Esophagus squamous epithelium (tissue), 5 donors: ENCODE measurements at places on chromosomes 4 and X.

- DNase-seq, result no peak
Measured at GRCh38 chr4:102868153-102868780, 525 bp upstream of the CISD2 start.

DNA sequence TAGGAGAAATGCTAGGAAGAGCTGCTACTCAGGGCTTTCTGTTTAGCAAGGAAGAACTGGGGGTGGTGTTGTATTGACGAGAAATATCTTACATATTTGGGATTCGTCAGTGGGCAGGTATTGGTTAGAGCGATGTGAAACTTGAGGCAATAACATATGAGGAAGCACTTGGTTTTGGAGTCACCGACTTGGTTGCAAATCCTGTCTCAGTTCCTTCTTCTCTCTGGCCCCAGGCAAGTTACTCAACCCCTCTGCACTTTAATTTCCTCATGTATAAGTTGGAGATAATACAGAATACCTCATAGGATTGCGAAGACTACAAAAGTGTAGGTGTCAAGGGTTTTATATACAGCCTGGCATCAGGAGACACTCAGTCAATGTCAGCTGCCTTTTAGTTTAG lies 34.1 kb downstream of the GPAT3 start:
- no peak for DNase-seq

DNA sequence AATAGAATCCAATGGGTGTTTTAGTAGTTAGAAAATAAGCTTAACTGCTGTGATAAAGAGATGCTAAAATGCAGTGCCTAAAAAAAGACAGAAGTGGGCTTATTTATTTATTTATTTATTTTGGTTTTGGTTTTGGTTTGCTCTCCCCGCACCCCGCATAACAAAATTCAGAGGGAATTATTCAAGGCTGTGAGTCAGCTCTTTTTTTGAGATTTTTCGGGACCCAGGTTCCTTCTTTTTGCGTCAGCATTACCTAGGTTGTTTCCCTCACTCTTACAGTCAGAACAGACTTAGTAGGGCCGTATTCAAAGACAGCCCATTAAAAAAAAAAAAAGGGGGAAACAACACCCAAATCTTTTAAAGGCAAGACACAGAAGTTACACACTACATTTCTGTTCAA lies 1495.5 kb upstream of the ADGRL3 start:
- no peak for DNase-seq

DNA sequence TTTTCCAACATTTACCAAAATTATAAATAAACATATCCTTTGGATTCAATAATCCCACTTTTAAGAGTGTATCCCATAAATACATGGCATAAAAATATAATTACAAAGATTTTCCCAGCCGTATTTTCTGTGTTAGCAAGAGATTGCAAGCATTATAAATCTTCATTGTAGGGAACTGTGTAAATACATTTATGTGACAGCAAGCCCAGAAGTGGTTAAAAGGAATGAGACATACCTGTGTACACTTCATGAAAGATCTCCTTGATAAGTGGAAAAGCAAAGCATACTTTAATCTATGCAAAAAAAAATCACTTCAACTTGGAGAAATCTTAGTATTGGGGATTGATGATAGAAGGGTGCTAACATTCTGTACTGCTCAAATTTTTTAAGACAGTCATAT lies 173.1 kb downstream of the GASK1B start:
- no peak for DNase-seq
